Cardiac septum (tissue), 1 donor: ENCODE measurements at places on chromosomes 7 and 10. TPM values are rescaled to one million over a fixed set of nuclear protein-coding genes. Genes with fewer than 3 reads are reported as not detected.

- DNase-seq, result no peak
These were observed 84.0 kb downstream of the ORC5 start for GRCh38 chr7:104123786-104124185.

DNA sequence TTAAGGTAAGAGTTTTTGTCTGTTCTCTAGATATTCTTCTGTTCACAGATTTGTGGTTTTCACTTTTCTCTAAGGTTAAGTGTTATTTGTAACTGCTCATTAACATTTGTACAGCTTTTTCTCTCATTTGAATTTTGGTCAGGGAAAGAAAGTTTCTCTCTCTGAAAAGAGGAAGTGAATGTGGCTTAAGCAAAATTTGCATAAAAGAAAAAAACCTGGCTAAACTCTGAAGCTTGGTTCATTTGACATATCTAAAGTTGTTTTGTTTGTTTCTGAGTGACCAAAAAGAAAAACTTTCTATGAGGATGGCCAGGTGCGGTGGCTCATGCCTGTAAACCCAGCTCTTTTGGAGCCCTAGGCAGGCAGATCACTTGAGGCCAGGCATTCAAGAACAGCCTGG is 22.0 kb upstream of the SLC26A4 start:
- no peak for DNase-seq

Gene SMO
- 4.7 TPM for total RNA-seq

GRCh38 chr10:20922451-20922850 is 25.3 kb upstream of the NEBL start:
- DNase-seq, result no peak

DNA sequence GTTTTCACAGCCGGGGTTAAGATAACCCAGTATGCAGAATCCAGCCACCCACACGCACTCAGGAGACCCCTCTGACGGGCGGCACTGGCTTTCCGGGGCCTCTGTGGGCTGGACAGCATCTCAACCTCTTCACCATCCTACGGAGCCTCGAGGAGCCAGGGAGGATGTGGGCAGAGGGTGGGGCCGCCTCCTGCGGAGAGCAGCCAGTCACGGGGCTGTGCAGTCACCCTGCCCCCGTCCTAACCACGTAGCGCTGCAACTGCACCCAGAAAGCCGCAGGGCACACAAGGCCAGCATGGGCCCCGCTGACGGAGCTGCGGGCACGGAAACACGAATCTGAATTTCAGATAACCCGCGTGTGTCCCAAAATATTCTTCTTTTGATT is 270.3 kb downstream of the ELFN1 start:
- no peak for DNase-seq

Gene PRTFDC1
- total RNA-seq, result 5.0 TPM

DNA sequence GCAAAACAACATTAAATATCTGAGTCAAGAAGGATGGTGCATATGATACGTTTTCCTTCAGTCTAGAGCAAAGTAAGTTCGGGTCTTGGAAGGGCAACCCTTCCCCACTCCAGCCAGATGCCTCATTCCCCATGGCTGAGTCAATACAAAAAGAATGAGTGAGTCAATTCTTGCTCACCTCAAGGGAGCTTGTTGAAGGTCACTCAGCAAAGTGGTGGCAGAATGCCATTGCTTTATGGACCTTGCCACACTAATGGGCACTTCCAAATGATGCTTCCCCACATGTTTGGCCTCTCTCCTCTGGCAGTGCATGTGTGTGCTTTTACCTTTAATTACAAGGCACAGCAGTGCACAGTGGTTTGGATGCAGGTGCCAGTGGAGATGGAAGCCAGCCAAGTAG is 296.5 kb downstream of the SORCS3 start:
- DNase-seq, result no peak

Gene LDB3
- total RNA-seq, result 1,178 TPM

GRCh38 chr7:3579638-3580219 is 278.7 kb downstream of the SDK1 start:
- DNase-seq, result no peak

Gene GATAD1
- total RNA-seq, result 16.7 TPM

DNA sequence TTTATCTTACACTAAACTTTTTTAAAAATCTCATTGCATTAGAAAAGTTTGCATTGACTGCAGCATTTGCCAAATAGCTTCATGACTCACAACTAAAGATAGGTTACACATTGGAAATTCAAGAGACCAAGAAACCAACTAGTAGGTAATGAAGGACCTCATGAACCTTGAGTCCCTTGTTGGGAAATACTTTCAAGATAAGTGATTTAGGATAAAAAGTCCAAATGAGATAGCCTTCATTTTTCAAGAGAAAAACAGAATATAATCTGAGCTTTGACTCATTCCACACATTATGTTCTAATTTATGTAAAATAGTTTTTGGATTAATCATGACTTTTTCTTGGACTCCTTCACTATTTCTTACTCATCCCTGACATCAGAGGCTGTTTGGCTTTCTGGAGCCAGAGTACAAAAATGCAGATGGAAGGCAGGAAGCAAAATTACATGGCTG is 13.1 kb upstream of the LIPF start:
- DNase-seq, result no peak

Gene SPDYE5
- total RNA-seq, result not detected

DNA sequence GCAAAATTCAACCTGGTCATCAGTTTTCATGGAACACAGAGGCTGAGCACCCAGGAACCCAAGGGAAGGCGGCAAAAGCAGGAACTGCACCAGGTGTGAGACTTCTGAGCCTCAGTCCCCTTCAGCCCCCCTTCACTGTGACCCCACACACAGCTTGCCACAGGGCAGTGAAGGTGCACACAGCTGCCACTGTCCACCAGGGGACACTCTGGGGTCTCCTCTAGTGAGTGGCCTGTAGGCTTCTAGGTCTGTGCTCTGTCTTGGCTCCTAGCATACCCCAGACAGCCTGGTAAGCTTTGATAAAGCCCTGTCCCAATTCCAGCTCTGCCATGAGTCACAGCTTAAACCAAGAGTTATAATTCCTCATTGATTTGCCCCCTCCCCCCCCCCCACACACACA is 12.1 kb downstream of the KCNH2 start:
- no peak for DNase-seq

DNA sequence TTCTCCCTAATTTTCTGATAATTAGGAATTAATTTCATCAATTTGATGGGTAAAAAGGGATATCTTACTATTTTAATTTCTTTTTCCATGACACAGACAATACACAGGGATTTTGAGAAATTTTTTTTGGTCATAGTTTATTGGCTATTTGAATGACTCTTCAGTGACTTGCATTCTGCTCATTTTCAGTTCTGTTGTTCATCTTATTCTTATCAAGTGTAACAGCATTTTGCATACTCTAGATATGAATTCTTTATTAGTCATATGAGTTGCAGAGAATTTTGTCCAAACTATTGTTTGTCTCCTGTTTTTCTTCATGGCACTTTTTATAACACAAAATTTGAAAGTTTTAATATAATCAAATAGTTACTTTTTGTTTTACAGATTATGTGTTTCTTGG is 41.7 kb downstream of the MKLN1 start:
- DNase-seq, result no peak

GRCh38 chr7:32293833-32294232 is 196.3 kb downstream of the LSM5 start:
- DNase-seq, result no peak

DNA sequence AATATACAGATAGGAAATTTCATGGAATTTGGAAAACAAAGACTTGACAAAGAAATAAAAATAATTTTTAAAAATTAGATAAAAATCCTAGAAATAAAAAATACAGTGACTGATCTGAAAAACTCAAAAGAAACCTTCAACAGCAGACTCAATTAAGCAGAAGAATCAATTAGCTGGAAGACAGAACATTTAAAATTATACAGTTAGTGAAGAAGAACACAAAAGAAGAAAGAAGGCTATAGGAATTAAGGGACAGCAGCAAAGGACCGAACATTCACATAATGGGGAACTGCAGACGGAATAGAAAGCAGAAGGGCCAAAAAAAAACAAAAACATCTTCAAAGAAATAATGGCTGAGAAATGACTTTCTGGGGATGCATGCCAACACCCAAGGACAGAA is 314.5 kb downstream of the CRPPA start:
- no peak for DNase-seq

Gene GPR85
- 4.6 TPM for total RNA-seq

DNA sequence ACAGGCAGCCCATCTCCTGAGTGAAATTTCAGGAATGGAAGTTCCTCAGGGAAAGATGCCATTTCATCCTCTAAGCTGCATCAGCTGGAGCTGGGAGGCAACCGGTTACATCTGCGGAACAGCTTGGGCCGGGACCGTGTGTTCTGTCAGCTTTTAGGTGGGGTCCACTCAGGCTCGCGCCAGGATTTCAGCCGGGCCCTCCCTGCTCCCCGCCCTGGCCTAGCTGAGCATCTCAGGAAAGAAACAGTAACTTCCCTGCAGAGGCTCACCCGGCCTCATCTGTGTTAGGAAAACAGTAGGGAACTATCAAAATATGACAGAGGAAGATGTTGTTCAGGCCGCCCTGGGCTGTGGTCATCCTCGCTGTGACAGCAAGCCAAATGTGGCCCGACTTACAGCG is 110.4 kb downstream of the TRIL start:
- DNase-seq, result no peak

DNA sequence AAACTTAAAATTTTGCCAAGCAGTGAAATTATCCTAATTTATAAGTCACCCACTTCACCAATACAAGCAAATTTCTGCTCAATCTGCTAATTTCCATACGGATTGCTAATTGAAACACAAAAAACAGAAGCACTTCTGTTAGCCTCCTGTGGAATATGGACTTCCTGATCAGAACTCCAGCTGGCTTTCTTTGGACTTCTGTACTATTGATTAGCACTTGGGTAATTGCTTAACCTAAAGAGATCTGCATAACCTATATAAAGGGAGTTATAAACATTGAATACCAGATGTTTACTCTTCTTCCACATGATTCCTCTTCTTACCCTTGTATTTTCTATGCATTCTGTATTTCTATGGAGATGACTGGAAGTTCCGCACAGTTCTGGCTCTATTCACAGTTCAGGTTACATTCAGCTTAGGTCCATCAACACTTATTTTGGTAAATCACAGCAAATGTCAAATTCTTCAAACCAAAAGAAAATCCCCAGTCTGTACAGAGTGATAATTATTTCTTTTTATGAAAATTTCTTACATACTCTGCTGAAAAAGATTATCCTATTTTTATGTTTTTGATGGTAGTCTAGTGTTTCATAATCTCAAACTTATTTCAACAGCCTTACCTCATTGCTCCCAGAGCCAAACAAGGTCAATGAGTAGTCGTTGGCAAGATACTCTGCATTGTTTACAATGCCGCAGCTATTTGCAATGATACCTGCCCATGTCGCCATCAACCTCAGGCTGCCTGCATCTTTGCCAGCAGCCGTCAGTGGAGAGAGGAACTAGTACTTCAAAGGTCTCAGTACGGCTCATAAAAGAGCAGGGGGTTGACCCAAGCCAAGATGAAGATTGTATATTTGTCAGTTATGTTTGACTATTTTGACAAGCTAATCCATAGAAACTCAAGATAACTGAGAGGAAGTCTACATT is 225.6 kb downstream of the AHR start:
- DNase-seq, result no peak

Gene CRPPA
- total RNA-seq, result 7.3 TPM

- DNase-seq, result no peak
These were observed 43.5 kb downstream of the PDLIM1 start for GRCh38 chr10:95247200-95247880.

GRCh38 chr10:127526161-127526560 is 22.9 kb upstream of the NPS start:
- no peak for DNase-seq

- DNase-seq, result no peak
These were observed 82.4 kb downstream of the SRPK2 start for GRCh38 chr7:105306298-105306748.

DNA sequence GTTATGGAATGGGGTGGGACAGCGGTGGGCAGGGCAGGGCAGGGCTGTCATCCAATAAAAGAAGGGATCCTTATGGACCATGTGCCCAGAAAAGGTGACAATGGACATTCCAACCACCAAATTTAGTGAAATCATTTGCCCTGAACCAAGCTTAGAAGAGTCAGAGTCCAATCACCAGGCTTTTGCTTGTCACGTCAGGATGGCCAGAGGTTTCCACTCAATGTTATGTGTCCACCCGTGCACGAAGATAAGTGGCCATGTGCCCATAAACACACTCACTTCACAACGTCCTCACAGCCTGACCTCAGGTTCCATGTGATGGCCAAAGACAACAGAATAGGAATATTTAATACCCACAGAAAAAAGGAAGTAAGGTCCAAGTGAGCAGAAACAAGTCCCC is 36.6 kb upstream of the PLPP4 start:
- no peak for DNase-seq

DNA sequence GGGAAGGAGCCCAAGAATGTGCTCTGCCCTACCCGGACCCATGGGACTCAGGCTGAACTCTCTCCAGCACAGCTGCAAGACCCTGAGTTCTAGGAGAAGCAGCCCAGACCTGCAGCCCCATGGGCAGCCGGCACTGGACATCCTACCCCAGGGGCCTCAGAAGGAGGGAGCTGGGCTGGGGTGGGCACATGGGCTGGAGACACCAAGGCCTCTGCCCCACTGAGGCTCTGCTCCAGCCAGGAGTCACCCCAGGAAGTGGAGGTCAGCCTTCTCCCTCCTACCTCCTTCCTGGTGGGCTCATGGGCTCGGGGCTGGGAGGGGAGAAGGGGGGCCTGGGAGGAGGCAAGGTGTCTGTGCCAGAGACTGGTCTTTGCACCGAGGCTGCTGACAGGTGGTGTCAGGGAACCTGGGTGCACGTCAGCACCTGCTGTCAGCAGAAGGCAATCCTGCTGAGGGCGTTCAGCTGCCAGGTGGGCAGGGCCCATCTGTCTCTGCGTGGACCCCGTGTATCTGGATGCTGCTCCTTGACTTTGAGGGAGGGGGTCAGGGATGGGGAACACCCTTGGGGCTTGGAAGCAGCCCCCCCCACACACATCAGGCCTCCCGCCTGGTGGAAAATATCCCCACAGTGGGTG is 95.2 kb downstream of the PDGFA start:
- DNase-seq, result no peak

- no peak for DNase-seq
These were observed 126.9 kb downstream of the MGMT start for GRCh38 chr10:129593953-129594352.

DNA sequence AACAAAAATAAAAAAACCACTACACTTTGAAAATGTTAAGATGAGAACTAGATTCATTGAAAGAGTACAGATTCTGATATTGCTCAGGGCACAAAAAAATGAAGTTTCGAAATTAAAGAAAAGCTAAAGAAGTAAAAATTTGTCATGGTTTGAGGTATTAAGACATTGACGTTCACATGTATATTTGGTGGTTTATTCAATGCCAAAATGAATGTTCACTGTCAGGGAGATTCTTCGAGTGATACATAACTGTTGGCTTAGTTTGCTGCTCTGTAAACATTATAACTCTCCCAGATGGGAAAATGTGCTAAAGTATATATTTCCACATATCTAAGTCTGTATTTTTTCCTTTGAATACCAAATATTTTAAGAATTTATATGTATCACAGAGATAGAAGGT is 345.0 kb downstream of the SEMA3D start:
- no peak for DNase-seq

Gene STEAP1
- 6.5 TPM for total RNA-seq

DNA sequence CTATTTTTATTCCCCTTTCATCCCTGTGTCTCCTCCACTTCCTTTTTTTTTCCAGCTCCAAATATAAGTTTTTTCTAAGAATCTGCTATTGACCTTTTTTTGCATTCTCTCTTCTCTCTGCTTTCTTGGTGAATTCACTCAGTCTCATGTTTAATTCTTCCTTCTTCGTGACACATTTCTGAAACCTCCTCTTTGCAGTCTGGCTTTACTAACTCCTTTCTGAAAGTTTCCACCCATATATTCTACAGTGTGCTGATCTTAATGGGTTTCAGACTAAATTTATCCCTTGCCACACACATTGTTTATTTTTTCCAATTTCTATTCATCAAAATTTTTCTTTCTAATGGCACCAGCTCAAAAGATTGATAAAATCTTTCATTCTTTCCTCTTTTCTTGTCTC is 47.8 kb upstream of the CALD1 start:
- DNase-seq, result no peak
